ENCODE measurements at places on chromosomes 4 and X.

DNA sequence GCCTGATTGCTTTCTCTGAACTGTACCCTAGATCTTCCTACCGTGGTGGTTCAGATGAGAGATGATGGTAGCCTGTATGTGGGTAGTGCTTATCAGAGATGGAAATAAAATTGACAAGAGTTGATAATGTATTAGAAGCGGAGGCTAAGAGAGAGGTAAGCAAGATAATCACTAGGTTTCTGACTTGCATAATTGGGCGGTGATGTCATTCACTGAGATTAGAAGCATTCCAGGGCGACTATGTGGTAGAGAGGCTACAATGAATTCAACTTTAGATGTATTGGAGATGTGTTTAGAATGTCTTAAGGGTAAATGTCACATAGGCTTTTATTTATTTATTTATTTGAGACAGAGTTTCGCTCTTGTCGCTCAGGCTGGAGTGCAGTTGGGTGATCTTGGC is 415 bp upstream of the TENM3 start:
- no peak for DNase-seq

GRCh38 chrX:145393702-145394235 is 146.5 kb downstream of the SPANXN1 start:
- no peak for DNase-seq

GRCh38 chrX:74249963-74250362 is 54.0 kb upstream of the ZCCHC13 start:
- no peak for DNase-seq

- DNase-seq: no peak
These were observed 18.1 kb upstream of the ADAD1 start for GRCh38 chr4:122360754-122361153.

- no peak for DNase-seq
These were observed 274.3 kb upstream of the NR3C2 start for GRCh38 chr4:148716431-148717052.

GRCh38 chr4:120749445-120750151 is 172.9 kb downstream of the PRDM5 start:
- peak; percentile 82 for DNase-seq

- DNase-seq: no peak
These were observed 204.5 kb downstream of the RELL1 start for GRCh38 chr4:37481547-37482122.

- no peak for DNase-seq
These were observed 513.9 kb downstream of the ARAP2 start for GRCh38 chr4:35730414-35730813.

DNA sequence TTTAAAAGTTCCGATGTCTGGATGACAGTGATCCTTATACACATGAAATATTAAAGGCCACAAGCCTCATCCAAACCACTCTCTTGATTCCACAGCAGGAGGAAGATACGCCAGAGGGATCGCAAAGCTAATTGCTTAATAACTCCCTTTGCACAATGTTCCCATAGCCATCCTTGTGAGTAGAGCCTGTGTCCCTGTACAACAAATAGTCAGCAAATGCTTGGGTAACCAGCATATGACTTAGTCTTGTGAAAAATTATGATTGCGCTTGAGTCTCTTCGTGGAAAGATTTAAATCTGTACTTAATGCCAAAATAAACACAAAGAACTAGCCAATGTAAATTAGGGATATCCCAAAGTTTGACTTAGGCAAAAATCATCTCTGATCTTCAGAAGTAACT is 31.5 kb downstream of the SLC9A7 start:
- DNase-seq: no peak

DNA sequence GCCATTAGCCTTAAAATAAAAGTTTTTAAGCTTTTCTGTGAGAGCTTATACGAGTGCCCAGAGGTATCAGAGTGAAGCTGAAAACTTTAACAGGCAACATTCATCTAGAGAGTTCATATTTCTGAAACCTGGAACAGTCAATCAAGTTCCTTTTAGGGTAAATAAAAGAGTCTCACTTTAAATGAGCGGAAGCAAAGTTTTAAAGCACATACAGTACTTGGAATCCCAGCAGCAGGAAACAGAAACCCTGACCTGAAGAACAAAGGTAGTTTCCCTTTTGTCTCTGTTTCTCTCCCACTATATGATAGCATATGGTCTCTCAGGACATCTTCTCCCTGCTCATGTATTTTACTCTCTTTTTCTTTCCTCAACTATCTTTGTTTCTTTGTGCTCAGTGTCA is 153.0 kb downstream of the ASB9 start:
- DNase-seq: no peak

GRCh38 chr4:151561551-151562256 is 152.7 kb downstream of the FHIP1A start:
- DNase-seq: no peak

DNA sequence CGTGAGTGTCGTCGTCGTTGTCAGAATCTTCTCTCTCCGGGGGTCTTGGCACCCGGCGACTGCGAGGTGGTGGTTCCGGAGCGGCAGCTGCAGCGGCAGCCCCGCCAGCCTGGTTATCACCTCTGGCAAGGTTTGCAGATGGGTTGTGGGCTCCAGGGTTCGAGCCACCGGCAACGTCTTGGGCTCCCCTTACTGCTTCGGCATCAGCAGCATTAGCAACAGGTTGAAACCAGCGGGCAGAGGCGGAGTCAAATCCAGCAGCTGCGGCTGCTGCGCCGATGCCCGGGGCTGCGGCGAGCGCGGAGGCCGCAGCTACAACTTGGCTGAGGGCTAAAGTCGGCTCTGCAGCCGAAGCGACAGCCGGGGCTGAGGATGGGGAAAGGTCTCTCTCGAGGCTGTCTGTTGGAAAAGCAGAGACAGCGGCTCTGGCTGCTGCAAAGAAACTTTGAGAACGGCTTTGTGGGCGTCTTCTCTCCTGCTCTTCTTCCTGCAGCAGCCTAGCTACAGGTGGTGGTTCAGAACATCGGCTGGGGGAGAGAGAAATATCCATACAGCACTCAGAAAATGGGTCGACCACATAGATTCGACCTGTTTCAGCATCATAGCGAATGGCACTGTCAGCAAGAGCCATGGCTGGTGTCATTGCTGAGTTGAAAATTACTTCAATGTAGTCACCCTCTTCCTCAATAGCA is 3.6 kb downstream of the IRS4 start:
- no peak for DNase-seq

GRCh38 chr4:139593091-139593564 is 37.1 kb upstream of the SETD7 start:
- DNase-seq: no peak

GRCh38 chr4:14267373-14268060 is 640.0 kb upstream of the BOD1L1 start:
- peak; percentile 74 for DNase-seq

- DNase-seq: no peak
These were observed 223.8 kb downstream of the CHIC2 start for GRCh38 chr4:53840643-53841042.

DNA sequence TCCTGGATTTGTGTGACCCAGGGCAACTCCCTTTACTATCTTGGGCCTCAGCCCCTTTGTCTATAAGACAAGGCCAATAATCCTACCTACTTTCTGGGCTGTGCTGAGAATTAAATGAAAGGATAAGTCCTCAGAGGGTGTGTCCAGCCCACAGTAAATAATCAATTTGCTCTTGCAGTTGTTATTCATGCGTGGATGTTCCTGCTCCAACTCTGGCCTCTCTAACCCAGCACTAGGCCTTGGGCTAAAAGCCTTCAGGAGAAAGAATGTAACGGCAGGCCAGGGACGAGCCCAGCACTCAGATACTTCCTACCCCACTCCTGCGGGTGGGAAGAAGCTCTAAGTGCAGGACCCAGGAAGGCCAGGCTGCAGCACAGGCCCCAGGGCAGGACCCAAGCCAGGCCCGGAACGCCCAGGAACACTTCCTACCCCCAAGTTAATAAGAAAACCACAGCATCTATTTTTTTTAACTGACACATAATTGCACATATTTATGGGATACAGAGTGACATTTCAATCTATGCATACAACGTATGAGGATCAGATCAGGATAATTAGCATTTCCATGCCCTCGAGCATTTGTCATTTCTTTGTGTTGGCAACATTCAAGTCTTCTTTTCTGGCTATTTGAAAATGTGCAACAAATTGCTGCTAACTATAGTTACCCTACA is 179.6 kb upstream of the RBPJ start:
- no peak for DNase-seq

- no peak for DNase-seq
These were observed 8.4 kb downstream of the TMEM271 start for GRCh38 chr4:567457-568350.

GRCh38 chrX:112085149-112085548 is 2.6 kb upstream of the TRPC5 start:
- no peak for DNase-seq

DNA sequence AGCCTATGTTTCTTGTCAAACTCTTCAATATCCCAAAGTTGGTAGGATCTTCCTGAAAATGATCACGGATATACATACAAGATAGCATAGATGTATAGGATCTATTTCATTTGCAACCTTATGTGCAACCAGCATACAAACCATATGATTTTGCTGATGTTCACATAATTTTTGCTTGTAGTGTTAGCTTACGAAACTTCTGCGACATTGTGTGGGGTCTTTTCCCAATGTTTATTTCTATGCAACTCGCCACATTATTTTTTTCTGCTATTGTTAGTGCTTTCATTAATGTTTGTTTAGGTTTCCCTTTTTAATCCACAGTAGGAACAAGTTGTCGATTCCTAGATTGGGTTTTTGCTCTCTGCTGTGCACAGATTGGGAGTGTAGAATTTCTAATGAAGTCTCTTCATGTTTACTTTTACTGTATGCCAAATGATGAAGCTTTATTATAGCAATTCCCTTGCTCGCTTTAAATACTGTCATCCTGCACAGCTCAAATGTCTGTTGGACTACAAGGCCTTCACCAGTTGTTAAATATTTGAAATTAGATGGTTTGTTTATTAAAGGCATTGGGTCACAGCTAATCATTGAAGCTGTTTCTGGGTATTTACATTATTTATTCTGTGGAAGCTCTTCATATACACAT is 257.6 kb upstream of the PCDH7 start:
- DNase-seq: no peak

DNA sequence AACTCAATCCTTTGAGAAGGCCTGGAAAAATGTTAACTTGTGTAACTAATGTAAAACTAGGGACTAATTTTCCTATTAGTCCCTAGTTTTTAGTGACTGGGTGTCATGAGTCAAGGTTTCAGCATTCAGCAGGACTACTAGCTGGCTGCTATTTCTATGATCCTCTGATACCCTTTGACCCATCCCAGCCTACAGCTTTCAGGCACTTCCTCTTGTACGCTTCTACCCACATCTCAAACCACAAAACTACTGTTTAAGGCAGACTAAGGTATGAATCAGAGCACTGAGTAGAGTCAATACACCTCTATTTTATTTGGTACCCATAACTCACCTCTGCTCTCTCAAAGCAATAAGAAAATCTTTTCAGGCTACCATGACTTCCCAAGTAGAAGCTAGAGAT is 809.6 kb downstream of the PDHA2 start:
- DNase-seq: no peak

DNA sequence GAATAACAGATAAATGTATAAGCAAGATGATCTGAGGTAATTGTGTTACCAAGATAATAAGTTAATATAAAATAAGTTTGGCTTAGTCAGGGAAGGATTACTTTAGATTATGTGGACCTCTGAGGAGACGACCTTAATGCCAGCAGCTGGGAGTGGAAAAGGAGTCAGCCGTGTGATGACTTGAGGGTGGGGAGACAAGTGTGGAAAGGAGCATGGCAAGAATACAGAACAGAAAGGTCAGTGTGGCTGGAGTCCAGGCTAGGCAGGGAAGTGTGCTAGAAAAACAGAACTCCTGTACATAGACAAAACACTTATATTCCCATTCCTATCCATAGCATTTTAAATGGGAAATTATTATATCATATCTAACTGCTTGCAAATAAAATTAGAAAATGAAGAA is 138.8 kb downstream of the PDLIM5 start:
- no peak for DNase-seq

GRCh38 chrX:39814391-39814790 is 283.4 kb downstream of the BCOR start:
- peak; percentile 25 for DNase-seq

GRCh38 chr4:84177831-84178542 is 321.1 kb downstream of the NKX6-1 start:
- DNase-seq: no peak

- no peak for DNase-seq
These were observed 69.7 kb upstream of the NUDT6 start for GRCh38 chr4:122992057-122992456.

DNA sequence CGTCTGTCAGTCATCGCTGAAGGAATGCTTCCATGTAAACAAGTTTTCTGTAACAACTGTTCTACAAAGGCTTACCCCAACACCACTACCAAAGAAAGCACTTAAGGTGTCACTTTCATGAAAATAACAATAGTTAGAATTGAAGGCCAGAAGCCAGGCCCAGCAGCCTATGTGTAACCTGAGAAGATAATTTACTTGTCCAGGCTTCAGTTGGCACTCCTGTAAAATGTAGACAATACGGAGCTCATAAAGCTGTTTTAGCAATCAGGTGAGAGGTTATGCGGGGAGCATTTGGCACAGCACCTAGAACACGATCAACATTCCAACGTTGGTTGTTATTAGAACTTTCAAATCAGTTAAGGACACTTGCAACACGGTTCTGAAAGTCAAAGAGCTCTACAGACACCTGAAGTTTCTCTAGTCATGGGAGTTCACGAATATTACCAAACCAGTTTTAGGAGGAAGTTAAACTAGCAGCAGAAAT is 15.7 kb downstream of the ADGRA3 start:
- peak; percentile 33 for DNase-seq

- DNase-seq: no peak
These were observed 352.8 kb downstream of the SPRY1 start for GRCh38 chr4:123749383-123749782.

DNA sequence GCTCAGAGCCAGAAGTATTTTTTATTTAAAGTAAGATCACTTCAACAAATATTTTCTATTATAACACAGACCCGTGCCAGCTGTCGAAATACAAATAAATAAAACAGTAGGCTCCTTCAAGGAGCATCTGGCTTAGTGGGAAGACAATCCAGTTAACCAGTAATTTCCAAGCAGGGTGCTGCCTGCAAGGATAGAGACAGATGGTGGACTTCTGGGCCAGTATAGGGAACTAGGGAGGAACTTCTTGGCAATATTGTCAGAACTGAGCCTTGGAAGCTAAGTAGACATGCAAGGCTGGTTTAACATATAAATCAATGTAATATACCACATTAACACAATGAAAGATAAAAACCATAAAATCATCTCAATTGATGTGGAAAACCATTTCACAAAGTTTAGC is 17.0 kb upstream of the MTMR1 start:
- DNase-seq: no peak

GRCh38 chrX:138917781-138918180 is 206.3 kb upstream of the FGF13 start:
- no peak for DNase-seq

- DNase-seq: no peak
These were observed 110.6 kb downstream of the ASMT start for GRCh38 chrX:1725472-1725871.

DNA sequence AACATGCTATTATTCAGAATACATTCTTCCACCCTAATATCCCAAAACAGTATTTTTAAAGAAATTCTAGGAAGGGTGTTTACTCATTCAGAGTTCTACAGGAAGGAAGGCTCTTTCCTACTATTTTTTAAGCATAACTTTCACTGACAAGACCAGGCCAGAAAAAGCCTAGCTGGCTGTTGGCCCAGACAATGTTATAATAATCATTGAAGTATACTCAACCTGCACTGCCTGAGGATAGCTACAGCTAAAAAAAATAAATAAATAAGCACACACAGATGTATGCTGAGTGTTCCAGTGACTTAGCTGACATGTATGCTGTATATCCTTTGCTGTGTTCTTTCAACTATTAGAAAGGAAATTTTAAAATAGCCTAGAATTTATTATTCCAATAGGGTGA is 145.8 kb upstream of the SPRY1 start:
- DNase-seq: no peak
